ENCODE measurements at places on chromosomes 11 and 22.

DNA sequence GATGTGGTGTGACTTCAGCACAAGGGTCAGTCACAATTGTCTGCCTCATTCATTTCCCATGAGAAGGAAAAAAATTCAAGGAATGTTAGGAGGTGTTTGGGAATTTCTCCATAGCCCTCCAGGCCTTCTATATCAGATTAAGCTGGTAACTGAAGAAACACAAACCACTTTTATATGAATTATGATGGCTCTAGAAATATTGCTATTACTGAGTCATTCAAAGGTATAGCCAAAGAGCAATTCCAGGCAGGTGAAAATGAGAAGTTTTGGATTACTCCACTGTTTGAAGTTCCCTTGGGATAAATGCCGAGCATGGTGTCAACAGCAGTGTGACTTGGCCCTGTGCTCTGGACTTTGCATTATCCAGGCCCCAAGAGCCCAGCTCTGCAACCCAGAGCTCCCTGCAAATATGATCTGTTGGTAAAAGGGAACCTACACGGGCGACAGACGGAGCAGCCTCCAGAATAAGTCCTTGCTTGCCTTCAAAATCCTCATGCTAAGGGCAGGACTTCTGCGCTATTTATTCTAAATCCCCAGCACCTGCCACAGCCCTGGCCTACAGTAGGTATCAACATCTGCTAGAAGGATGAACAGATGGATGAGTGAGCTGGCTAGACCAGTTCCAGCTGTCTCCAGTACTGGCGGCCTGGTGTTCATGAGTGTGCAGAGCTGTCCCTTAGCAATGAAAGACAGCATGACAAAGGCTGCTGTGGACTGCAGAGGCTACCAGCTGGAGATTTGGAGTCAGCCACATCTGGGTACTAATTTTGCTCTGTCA, 67.5 kb upstream of the ZBED5 start:
- DNase-seq: no peak

DNA sequence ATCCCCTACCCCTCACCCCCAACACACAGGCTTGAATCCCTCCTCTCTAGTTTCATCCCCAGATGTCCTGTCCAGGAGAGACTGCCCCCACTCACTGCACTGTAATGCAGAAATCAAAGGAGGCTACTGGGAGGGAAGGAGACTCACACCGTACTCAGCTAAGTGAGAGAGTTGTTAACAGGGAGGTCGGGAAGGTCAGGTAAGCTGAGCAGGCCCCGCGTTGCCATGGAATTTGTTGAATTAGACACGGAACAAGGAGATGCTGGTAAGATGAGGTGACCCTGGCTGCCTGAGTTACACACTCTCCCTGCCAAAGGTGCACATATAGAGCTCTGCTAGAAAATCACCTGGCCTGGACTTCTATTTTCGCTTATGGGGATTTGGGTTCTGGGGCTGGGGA, 197.9 kb downstream of the NXPE2 start:
- no peak for DNase-seq

GRCh38 chr11:134282121-134283045, 6.2 kb downstream of the GLB1L3 start:
- no peak for DNase-seq

DNA sequence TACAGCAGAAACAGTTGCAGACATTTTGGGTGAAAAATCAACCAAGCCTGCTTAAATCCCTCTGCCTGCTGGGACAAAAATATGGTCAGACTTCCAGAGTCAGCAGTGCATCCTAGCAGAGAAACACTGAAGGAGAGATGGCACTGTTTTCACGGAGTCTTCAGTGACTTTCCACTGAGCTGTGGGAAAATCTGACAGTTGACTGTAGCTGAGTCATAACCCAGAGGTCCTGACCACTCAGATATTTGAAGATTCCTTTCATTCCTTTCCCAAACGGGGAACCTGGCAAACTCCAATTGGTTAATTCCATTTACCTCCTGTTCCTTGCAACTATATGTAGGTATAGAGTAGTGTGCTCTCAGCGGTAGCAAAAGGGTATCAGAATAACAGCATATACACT, 20.9 kb upstream of the UPB1 start:
- peak; percentile 92 for DNase-seq

- peak; percentile 80 for DNase-seq
Observed at GRCh38 chr11:85844439-85845123, 10.6 kb upstream of the CCDC83 start.

DNA sequence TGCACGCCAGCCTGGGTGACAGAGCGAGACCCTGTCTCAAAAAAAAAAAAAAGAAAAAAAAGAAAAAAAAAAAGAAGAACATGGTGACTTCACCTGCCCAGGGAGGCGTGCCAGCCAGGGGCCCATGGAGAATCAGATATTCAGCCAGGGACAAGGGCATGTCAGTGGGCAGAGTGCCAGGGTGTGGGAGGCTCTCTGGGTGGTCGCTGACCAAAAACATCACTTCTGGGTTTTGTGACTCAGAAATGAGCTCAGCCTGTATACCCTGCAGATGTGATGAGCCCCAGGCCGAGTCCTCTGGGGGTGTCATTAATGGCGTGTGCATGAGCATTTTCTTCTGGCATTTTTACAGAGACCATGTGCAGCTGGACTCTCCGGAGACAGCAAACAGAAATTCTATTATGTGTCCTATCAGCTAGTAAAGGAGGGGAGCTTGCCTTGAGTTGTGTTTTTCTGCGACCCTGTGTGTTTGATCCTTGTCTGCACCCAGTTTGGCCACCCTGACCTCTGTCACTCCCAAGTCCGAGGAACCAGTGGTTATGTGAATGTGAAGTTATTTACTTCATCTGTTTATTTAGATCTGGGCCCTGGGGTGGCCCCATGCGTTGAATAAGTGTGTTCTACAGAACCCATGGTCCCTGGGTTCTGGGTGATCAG, 53.6 kb downstream of the BCR start:
- DNase-seq: peak; percentile 92

DNA sequence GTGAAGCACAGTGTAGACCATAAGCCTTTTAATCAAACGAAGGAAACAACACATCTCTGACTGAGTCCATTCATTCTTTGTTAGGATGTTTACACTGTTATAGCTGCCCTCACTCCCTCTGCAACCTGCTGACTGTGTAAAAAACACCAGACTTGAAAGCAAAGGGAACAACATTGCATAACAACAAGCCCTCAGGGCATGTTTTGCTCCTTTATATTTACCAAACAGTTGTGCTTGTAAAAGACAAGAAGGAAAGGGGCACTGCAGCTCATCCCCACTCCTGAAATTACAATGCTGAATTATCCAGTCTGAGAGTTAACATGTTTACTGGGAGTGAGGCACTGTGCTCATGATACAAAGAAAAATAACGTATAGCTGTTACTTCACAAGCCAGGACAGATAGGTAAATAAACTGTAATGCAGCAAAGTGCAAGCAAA, 46.4 kb downstream of the RAB30 start:
- DNase-seq: no peak

DNA sequence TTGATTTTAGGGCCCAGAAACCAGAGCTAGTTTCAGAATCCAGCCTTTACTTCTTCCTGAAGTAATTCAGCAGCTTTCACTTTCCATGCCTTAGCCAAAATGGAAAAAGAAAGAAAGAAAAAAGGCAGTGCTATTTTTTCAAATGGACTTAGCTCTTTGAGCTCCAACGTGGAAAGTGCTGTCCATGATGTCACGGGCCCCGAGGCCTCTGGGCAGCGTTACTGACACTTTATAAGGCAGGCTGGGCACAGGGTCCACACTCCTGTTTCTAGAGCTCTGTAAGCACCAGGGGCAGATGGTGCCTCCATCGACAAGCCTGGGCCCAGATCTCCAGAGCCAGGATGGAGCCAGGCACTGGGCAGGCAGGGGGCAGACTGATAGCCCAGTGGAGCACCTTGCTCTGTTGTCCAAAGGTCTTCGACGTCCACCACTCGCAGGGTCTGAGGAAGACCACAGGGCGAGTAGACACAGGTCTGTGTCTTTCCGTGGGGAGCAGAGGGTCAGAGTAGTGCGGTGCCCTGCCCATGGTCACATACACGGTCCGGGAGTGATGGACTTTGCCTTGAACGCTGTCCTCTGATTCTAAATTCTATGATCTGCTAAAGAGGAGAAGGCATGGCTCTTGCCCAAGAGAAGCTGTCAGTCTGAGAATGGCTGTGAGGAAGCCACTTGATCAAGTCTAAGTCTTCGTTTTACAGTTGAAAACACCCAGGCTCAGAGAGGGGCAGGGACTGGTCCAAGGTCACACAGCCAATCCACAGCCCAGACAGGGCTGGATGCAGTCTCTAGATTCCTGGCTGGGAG, 22.0 kb upstream of the WNT11 start:
- DNase-seq: no peak

DNA sequence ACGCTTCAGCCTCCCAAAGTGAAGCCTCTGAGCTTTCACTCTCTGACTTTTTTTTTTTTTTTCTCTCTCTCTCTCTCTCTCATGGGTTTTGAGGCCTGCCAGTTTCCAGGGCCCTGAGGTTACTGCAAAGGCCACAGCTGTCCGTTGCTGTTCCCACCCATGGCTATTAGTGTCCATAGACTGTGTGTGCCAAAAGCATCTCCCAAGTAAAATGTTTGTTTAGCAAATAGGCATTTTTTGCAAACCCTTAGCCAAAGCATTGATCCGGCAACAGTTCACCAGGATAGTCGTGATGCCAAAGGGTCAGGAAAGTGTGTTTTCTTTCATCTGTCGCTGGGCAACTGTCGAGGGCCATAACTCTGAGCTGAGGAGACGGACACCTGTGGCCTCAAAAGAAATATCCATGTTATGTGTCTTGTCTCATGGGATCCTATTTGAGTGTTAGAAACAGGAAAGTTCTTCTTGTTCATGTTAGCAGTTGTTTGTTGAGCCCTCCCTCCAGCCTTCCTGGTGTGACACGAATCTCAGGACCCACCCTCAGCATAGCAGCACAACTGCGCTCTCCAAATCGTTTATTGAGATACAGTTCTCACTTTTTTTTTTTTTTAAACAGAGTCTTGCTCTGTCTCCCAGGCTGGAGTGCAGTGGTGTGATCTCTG, 18.4 kb downstream of the FADS2 start:
- DNase-seq: no peak

DNA sequence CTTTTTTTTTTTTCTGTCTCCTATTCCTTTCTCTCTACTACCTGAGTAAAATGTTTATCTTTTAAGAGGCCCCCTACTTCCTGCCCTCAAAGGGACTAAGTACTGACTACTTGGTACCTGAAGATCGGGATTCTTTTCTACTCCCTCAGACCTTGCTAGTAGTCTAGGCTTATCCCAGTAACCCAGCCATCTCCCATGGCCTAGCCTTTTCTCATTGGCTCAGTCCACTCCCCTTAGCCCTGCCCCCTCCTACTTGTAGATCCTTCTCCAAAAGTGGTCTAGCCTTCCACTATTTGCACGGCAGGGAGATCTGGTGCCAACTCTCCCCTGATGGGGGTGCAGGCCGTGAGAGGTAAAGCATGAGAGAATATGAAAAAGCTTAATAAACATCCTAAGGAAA, 133.7 kb downstream of the RCN1 start:
- DNase-seq: no peak

DNA sequence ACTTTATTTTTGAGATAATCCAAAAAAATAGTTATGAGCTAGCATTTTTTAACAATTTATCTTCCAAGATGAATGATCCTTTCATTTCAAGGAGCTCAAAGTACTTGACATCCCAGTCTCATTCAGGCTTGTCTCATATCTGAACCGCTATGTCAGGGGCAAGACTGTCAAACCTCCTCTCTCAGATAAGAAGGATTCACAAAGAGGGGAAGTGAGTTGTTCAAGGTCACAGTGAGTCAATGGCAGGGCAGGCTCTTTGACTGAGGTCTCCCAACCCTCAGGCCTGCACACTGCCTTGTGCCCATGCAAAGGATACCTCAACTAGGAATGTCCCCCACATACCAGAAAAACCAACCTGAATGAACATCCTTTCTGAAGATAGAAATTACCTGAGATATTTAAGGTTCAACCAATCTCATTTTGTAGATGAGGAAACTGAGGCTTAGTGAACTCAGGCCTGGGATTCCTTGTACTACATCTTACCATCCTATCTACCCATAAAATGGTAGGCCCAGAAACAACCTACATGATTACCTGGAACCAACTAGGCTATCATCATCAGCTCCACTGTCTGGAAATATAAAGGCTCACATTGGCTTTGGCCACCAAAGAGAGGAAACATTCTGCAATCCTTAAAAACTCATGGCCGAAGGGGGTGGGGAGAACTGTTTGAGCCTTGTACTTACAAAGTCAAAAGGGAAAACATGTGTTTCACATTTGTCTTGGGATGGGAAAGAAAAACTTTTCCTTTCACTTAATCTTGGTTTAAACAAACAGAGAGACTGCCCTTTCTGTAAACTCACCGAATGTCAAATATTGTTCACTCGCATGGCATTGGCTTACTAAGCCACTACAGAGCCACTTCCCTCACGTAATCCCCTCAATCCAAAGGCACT, 51.1 kb downstream of the LIF start:
- DNase-seq: peak; percentile 64

DNA sequence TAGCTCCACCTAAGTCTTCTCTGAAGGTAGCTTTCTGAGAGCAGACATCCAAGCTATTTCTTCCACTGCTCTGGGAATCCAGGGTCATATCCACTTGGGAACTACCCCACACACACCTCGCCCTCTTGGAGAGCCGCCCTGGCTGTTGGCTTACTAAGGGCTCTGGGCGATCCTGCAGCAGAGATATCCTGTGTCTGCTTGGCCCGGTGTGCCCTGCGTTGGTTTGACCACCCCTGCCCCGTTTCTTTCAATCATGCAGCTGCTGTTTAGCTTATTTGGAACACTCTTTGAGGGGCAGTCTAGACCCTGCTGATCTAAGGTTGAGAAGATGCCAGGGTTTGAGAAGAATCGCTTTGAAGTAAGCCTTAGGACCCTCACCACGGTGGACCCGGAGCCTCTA, 17.4 kb upstream of the SCUBE1 start:
- no peak for DNase-seq

DNA sequence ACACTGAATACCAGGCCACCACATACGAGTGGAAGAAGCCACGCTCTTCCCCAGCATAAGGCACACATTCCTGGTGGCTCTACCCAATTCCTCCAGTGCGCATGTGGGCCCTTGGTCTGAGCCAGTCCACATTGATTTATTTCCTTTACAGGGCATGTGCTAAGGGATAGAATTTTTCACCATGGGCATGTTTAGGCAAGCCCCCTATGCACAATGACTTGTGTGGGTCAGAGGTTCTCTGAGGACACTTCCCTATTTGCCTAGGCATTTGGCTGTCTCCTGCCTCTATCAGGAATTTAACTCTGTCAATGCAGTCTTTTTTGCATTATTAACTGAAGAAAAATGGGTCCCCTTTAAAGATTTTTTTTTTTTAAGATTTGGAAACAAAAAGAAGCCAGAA, 718.1 kb downstream of the NTM start:
- DNase-seq: no peak

- no peak for DNase-seq
Observed at GRCh38 chr11:117992620-117993019, 6.4 kb downstream of the IL10RA start.

Measured in IMR-90 (cell line).